ENCODE measurements at places on chromosomes 5 and 9.

DNA sequence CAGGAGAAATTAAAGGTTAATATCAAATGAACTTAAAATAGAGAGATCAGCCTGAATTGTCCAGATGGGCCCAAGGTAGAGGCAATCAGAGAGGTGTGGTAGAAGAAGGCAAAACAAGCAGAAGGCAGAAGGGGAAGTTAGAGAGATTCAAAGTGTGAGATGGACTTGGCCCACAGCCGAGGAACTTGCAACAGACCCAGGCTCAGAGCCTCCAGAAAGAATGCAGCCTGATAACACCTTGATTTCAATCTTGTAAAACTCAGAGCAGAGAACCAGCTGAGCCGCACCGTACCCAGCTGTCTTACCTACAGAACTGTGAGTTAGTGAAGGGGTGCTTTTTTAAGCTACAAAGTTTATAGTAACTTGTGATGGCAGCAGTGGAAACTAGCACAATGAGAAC lies 190.9 kb downstream of the RFK start:
- DNase-seq: no peak

GRCh38 chr9:128188209-128188608 lies 3.2 kb downstream of the CIZ1 start:
- no peak for DNase-seq

DNA sequence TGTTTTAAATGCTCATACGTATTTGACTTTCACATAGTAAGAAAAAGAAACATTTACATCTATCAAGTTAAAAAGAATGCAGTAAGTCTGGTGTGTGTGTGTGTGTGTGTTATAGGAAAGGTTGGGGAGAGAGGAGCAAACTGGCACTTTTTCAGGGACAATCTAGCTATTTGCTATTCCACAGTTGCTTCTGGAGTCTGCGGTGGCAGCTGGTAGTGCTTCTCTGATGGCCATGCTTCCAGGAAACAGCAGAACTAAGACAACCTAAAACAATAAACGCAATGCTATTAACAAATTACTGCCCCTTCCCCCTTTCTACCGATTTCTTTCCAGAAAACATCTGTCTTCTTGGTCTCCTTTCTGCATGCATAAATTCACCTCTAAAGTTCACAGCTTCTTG lies 70.0 kb upstream of the CDH10 start:
- no peak for DNase-seq

DNA sequence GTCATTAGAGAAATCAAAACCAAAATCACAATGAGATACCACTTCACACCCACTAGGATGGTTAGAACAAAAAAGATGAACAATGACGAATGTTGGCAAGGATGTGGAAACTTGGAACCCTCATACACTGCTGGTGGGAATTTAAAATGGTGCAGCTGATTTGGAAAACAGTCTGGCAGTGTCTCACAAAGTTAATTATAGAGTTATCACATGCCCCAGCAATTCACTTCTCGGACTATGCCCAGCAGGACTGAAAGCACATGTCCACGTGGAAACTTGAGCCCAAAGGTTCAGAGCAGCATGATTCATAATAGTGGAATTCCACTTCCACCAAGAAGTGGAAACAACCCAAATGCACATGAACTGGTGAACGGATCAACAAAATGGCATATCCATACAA lies 85.0 kb upstream of the HRH2 start:
- no peak for DNase-seq

- DNase-seq: no peak
Observed at GRCh38 chr9:107397076-107398044, 92.2 kb downstream of the KLF4 start.

DNA sequence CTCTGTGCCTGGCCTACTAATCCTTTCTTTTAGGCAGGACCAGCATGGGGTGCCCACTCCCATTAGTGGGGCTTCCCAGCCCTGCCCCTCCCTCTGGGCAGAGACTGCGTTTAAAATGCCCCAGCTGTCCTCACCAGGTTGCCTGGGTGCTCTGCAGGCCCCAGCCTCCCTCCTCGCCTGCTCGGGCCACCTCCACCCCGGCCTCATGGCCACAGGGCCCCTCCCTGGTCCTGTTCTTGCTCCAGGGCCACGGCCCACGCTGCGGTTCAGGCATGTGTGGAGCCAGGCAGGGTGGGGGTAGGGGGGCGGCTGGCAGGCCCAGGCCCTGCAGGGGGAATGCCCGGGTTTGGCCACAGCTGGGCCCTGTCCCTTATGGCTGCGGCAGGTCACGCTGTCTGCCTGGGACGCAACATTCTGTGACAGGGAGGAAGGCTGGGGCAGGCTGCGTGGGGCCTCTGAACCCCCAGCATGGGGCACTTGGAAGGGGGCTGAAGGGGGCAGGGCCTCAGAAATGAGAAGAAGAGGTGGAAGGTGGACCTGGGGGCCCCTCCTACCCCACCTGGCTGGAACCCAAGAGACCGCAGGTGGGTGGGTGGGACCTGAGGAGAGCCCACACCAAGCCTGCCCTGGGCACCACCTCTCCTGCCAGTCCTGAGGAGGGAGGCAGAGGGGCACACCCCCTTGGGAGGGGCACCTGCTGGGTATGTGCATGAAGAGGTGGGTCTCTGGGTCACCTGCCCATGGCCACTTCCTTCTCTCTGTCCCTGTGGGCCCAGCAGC lies at the start of gene LCN12:
Gene LCN12 (plus strand): TSS at position 733 of the 780 bp plus-strand sequence. CDS start 55 bp downstream, outside the sequence.
- DNase-seq: no peak

DNA sequence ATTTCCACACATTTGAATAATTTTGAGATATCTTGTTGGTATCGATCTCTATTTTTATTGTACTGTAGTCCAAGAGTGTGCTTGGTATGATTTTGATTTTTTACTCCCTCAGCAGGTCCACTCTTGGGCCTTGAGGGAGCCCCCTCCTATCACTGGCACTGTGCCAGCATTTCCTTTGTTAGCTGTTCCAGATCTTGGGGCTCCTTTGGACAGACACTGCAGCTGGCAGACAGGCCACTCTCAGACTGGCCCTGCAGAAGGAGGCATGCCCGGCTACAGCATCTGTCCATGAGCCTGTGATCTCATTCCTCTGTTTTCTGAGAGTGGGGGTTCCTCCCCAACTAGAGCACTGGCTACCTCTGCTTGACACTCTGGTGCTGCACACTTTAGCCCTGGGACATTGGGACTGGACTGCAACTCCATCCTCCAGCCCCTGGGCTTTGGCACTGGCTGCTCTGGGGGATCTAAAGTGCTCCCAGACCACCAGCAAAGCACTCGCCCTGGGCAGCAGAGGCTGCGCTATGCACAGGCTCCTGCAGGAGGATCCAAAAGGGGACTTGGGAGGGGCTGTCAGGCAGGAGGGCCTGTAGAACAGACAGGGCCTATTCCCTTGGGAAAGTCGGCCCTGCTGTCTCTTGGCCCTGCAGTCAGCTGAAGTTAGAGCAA lies 271.3 kb upstream of the DMAC1 start:
- no peak for DNase-seq

GRCh38 chr5:32331935-32332274 lies 19.2 kb upstream of the MTMR12 start:
- DNase-seq: no peak

DNA sequence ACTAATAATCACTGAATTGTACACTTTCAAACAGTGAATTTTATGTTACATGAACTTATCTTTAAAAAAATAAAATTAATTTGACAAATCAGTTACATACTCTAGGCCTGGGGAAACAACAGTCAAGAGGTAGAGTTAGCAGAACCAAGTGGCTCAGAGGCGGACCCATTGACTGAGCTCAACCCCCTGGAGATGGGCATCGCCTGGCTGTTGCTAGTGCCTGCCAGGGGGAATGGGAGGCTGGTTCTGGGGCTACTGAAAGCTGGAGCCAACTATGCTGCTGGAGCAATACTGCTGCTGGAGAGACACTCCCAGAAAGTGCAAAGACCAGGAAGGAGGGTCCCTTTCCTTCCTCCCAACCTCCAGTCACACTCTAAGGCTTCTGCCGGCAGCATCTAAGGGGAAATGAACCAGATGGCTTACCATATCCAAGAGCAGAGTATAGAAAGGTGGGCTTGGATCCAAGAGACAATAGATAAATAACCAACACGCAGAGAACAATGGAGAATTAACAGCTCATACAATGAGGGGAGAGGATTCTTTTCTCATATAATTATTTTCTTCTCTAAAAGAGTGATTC lies 40.3 kb upstream of the ANKRD55 start:
- DNase-seq: no peak

- no peak for DNase-seq
Observed at GRCh38 chr5:78320401-78320800, 25.9 kb upstream of the AP3B1 start.

- DNase-seq: no peak
Observed at GRCh38 chr9:96574931-96575351, 44.7 kb downstream of the CDC14B start.

- no peak for DNase-seq
Observed at GRCh38 chr5:53962306-53962705, 348.1 kb downstream of the ARL15 start.

DNA sequence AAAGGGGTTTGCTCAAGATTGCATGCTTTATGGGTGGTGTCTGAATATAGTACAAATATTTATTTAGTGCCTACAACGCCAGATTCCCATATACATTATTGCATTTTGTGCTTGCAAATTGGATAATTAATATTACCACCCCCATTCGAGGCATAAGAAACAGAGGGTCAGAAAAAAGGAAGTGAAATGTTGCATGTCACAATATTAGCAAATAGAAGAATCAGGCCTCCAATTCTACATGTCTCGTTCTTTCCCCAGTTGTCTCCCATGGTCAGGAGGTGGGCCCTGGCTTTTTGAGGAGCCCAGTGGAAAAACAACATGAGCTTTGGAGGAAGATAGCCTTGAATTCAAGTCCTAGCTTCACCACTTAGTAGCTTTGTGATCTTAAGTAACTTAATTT lies 98.1 kb upstream of the CCDC112 start:
- no peak for DNase-seq

GRCh38 chr5:39783756-39784421 lies 359.1 kb upstream of the DAB2 start:
- no peak for DNase-seq

DNA sequence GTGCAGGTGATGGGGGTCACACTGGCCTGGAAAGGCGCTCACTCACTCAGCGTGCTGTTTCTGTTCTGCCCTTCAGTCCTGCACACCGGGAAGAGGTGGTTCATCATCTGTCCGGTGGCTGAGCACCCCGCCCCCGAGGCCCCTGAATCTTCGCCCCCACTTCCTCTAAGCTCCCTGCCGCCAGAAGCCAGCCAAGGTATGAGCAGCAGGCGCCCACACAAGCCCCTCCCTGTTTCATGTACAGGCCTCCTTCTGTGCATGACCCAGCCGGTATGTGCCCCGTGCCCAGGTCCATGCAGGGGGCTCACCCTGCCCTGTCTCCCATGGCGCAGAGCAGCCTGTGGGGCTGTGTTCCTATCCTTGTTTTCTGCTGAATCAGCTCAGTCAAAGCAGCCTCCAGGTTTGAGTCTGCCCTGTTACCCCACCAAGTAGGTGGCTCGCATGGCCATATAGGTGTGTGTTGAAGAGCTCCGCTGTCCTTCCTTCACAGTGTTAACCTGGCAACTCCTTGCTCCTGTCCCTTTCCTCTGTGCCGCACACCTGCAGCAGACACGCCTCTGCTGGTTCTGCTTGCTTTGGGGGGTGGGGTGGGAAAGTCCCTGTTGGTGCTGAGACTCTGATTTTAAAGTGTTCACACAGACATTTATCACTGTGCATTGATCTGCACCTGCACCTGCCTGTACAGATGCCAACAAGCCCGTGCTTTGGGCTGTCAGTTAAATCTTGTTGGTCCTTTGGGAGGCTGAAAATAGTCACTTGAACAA lies 84.8 kb downstream of the WNK2 start:
- DNase-seq: no peak

GRCh38 chr9:83339435-83339834 lies 198.8 kb downstream of the FRMD3 start:
- DNase-seq: no peak

- DNase-seq: no peak
Observed at GRCh38 chr9:89576404-89576839, 28.4 kb upstream of the GADD45G start.

- DNase-seq: no peak
Observed at GRCh38 chr5:179253730-179254129, 91.5 kb downstream of the ADAMTS2 start.
